ENCODE measurements at places on chromosomes 7 and 10. TPM values are rescaled to one million over a fixed set of nuclear protein-coding genes. Genes with fewer than 3 reads are reported as not detected.
A peak's percentile ranks its signal among the peaks of the same experiment; 100 is the strongest.

DNA sequence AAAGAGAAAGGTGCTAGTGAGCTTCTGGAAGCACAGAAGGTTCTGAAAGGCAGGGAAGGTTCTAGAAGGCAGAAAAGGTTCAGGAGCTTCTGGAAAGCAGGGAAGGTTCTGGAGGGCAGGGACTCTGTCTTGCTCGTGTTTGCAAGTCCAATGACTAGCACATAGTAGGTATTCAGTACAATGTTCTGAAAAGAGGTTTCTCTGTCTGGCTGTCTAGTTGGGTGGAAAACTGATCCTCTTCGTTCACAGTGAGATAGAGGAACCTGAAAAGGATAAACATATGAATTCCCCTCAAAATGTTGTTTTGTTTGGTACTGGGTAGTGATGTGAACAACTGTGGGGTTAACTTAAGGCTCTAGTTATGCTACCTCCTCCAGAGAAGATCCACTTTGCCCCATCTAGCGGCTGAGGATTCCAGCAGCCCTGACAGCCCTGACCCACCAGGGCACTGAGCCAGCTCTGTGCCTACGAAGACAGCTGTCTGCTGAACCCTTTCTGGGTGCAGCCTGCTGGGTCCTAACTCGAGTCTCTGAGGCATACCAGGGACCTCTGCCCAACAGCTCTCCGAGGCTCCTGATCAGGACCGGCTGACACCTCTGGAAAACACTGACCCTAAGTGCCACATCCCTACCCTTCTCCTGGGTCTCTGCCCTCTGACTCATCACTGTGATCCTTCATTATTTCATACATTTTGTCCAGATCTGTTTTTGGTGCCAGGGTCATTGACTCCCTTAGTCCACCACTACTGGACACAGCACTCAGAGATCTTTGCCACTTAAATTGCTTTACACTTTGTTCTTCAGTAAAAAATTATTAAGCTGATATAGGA, 15.4 kb downstream of the PTPRN2 start:
- no peak overlapping the region for H3K4me3 ChIP-seq
- no peaks in the 10 kb centered on the region for H3K36me3 ChIP-seq
- no peaks in the 10 kb centered on the region for H3K27me3 ChIP-seq

DNA sequence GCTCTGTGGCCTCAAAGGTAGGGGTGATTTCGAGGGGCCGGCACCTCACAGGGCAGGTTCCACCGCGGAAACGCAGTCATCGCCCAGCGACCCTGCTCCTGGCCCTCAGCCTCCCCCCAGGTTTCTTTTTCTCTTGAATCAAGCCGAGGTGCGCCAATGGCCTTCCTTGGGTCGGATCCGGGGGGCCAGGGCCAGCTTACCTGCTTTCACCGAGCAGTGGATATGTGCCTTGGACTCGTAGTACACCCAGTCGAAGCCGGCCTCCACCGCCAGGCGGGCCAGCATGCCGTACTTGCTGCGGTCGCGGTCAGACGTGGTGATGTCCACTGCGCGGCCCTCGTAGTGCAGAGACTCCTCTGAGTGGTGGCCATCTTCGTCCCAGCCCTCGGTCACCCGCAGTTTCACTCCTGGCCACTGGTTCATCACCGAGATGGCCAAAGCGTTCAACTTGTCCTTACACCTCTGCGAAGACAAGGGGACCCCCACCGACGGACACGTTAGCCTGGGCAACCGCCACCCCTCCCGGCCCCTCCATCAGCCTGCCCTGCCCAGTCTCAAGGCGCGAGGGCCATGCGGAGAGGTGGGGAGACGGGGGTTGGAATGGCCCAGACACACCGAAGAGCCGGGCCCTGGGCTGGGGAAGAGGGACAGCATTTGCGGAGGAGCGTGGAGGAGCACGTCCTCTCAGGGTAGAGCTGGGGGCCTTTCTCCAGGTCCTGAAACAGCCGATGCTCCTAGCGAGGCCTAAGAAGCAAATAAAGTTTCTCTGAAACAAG, 6.0 kb downstream of the SHH start:
- DNase-seq = no peak
- peaks cover 62% of the 10 kb centered on the region for H3K4me1 ChIP-seq
- H3K27ac ChIP-seq = no peak overlapping the region
- H3K27me3 ChIP-seq = peaks cover 28% of the 10 kb centered on the region
- H3K36me3 ChIP-seq = no peaks in the 10 kb centered on the region

GRCh38 chr7:34361663-34362250, 296.3 kb upstream of the NPSR1 start:
- H3K4me1 ChIP-seq = no peaks in the 10 kb centered on the region
- no peak overlapping the region for H3K4me3 ChIP-seq
- no peaks in the 10 kb centered on the region for H3K27me3 ChIP-seq

DNA sequence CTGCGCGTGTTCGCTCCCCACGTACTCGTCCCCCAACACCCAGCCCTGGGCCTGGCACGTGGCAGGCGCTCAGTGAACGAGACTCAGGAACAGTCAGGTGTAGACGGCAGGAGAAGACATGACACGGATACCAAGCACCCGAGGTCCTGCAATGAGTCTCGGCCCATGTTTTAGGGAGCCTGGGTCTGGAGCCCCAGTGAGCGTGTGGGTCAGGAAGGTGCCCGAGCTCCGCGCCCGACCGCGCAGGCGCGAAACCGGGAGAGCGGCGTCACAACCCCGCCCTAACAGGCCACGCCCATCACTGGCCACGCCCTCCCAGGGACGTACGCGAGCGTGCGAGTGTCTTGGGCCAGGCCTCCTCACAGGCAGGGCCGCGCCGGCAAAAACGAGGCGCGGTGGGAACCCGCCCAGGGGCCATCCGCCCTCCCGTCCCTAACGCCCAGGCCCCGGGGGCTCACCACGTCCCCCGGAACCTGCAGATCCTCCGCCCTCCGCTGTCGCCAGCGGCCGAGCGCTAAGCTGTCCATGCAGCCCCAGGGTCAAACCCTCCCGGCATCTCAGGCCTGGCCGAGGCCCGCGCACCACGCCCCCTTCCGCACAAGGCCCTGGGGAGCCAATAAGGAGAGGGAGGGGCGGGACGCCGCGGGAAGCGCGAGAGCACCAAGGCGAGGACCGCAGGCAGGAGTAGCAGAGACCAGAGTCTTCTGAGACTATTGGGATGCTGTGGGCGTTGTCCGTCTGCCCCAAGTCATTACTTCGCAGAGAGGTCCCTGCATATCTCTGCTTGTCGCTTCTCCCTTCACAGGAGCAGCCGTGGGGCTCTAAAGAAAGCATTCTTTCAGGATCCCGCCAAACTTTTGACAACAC, at the start of gene C10orf143:
C10orf143 (minus strand) TSS at position 585 of the 867 bp plus-strand sequence; CDS start at position 527, 58 bp downstream.
- H3K27me3 ChIP-seq = no peaks in the 10 kb centered on the region
- DNase-seq = peak; percentile 98
- peak within 1 kb of the TSS; percentile 94 for H3K27ac ChIP-seq
- peaks cover 29% of the 10 kb centered on the region for H3K4me1 ChIP-seq
- H3K36me3 ChIP-seq = no peaks in the 10 kb centered on the region

GRCh38 chr7:89989454-89989853, 164.8 kb upstream of the STEAP1 start:
- DNase-seq = no peak
- H3K4me3 ChIP-seq = no peak overlapping the region
- no peaks in the 10 kb centered on the region for H3K36me3 ChIP-seq
- no peaks in the 10 kb centered on the region for H3K4me1 ChIP-seq

DNA sequence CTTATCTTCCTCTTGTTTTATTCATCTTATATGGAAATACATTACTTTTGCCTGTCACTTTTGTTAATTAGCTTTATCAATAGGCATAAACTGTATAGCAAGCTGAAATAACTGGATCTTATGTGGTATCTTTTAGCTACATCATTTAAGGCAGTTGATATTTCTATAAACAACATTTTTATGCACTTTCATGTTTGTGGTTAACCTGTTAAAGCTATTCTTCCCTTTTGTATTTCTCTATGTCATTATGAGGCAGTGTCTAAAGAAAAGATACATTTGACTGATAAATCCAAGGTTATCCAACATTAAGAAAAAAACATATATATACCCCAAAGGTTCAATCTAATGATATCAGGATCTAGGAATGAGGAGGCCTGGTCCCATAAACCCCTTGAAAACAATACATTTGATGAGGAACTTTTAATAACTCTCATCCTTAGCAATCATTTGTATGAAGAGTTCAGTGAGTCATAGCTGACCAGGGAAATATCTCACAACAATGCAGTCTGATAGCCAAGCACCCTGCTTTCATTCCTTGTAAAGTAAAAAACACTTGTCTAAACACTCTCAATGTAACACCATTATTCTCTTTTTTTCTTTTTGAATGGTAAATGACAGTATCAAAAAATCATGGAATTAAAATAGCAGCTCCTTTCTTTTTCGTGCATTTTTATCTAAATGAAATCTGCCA, 300.9 kb downstream of the NEBL start:
- no peak for DNase-seq
- H3K4me1 ChIP-seq = no peaks in the 10 kb centered on the region
- no peak overlapping the region for H3K4me3 ChIP-seq
- no peak overlapping the region for H3K27ac ChIP-seq

- H3K4me3 ChIP-seq = peak overlapping the region; percentile 35
- peak; percentile 97 for DNase-seq
- H3K27ac ChIP-seq = peak overlapping the region; percentile 90
- H3K27me3 ChIP-seq = no peaks in the 10 kb centered on the region
Observed at GRCh38 chr7:2523941-2524807, 4.6 kb downstream of the LFNG start.

GRCh38 chr10:131181456-131181855, 130.1 kb downstream of the TCERG1L start:
- no peaks in the 10 kb centered on the region for H3K36me3 ChIP-seq
- peak; percentile 73 for DNase-seq
- H3K4me1 ChIP-seq = peaks cover 21% of the 10 kb centered on the region
- no peaks in the 10 kb centered on the region for H3K27me3 ChIP-seq
- H3K27ac ChIP-seq = no peak overlapping the region

DNA sequence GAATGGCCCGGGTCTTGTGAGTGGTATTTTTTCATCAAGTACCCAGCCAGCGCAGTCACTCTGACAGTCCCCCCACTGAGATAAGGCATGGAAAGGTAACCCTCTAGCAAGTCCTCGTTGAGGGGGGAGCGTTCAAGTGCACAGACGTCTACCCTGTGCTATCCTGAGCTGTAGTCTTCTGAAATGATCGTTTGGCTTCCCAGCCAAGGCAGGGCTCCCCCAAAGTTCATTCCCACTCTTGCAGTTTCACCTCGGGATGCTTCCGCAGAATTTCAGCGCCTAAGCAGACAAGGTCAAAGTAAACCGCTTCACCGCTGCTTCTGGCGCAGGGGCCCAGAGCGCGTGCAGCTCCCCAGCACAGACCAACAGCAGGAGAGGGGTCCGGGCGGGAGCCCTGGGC, 1.8 kb downstream of the INSYN2A start:
- peaks cover 16% of the 10 kb centered on the region for H3K4me1 ChIP-seq
- no peaks in the 10 kb centered on the region for H3K36me3 ChIP-seq
- H3K4me3 ChIP-seq = no peak overlapping the region
- no peak overlapping the region for H3K27ac ChIP-seq

DNA sequence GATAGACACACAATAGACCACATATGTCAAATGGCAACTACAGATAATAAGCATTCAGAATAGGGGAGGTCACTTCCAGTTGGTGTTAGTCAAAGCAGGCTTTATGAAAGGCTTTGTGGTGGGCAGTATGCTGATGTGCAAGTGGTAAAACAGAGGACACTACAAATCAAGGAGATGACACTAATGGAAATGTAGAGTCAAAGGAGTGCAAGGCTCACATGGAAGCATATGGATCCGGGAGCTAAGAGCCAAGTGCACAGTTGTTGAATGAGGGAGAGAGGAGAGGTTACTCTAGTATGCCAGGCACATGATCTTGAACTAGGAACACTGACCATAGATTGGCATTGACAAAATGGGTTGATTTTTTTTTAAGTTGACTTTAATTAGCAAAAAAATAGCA, 62.7 kb downstream of the GRM3 start:
- H3K27me3 ChIP-seq = no peaks in the 10 kb centered on the region
- H3K4me1 ChIP-seq = no peaks in the 10 kb centered on the region
- H3K36me3 ChIP-seq = no peaks in the 10 kb centered on the region
- no peak overlapping the region for H3K4me3 ChIP-seq
- DNase-seq = no peak

DNA sequence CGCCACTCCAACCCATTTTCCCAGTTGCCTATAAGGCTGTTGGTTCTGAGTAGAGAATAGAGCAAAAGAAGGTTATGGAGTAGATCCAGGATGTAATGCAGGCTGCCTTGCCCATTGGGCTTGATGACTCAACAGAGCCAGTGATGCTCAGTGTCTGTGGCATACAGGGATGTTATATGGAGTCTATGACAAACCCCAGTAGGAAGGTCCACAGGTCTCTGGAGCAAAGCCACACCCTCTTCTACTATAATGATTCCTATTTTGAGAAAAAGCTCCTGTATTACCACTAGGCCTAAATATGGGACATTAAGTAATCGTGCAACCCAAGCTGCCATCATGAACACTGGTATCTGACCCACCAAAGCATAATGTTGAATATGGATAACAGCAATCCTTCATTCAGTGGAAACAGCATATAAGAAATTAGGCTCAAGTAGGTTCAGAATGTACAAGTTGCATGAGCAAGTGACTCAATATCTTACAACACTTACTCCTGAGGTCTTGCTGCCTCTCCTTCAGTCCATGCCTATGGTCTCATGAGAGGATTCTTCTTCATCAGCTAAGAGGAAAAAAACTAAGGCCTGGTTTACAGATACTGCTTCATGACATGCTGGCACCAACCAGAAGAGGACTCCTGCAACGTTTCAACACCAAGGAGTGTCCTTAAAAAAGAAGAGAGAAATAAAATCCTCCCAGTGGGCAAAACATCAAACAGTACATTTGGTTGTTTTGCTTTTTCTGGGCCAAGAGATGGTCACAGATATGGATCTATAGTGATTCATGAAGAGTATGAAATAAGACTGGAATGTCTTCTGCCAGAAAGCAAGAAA, 14.8 kb upstream of the FHIP2A start:
- no peak overlapping the region for H3K27ac ChIP-seq
- no peak overlapping the region for H3K4me3 ChIP-seq
- DNase-seq = no peak
- H3K4me1 ChIP-seq = no peaks in the 10 kb centered on the region
- H3K27me3 ChIP-seq = no peaks in the 10 kb centered on the region

DNA sequence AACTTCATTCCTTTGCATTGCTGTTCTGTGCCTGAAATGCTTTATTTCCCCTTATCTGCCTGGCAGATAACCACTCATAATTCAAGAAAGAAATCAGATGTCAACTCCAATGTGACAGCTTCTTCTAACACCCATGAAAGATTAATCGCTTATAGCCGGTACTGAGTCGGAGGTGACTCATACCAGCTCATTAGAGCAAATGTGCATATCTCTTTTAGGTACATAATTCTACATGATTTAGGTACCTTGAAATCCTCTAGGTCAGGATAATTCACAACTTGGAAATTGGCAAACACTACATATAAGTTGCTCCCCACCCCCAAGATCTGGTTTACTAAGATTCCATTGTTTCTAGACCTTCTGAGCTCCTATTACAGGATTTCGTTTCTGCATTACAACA, 554.4 kb upstream of the SORCS1 start:
- H3K27me3 ChIP-seq = no peaks in the 10 kb centered on the region
- DNase-seq = no peak
- H3K4me3 ChIP-seq = no peak overlapping the region
- no peak overlapping the region for H3K27ac ChIP-seq
- no peaks in the 10 kb centered on the region for H3K4me1 ChIP-seq

INA gene
- total RNA-seq = 2.3 TPM

FAM24B gene
- 7.0 TPM for total RNA-seq

MCM10 gene
- total RNA-seq = not detected

Measured in body of pancreas (tissue), 4 donors.